Stimulated activated CD8-positive, alpha-beta memory T cell treated with anti-CD3 and anti-CD28 coated beads, Interleukin-4, amount 100 ng/mL, for 1 hour (primary cell): ENCODE measurements at places on chromosomes 16 and 17.
A peak's percentile ranks its signal among the peaks of the same experiment; 100 is the strongest.

DNA sequence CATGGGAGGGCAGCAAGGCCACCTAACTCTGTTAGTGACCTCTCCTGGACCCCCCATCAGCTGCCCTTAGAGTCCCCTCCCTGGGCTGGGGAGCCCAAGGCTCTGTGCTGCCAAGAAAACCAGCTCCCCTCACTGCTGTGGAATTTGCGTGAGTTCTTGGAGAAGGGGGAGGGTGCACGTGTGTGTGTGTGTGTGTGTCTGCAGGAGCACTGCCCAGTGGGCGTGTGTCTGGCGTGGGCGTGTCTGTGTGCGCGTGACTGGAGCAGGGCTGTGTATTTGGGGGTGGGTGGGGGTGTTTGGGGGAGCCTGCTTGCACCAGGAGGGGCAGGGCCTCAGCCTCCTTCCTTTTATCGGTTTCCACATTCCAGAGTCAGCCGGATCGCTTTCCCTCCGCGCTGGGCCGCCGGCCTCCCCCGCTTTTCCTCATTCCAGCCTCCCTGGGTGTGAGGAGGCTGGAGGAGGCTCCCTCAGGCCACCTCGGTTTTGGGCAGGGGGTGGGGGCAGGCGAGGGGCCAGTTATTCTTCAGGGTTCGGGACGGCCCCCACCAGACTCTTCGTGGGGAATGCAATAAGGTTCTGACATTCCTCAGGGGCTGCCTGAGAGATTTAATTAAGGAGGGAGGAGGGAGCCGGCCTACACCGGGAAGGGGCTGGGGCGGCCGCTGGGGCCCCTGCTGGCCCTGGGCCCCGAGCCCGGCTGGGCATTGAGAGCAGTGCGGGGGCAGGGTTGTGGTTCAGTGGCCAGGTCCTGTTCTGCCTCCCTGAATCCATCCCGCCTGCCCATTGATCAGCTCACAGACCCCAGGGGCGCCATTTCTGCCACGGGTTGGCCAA is 2.5 kb downstream of the VASN start:
- DNase-seq = no peak

DNA sequence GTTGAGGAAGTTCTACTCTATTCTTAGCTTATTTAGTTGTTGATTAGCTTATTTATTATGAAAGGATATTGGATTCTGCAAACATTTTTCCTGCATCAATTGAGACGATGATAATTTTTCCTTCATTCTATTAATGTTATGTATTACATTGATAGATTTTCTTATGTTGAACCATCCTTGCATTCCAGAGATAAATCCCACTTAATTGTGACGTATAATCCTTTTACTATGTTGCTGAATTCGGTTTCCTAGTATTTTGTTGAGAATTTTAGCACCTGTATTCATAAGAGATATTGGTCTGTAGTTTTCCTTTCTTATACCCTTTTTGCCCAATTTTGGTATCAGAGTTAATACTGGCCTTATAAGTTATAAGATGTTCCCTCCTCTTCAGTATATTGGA is 47.6 kb upstream of the BRD7 start:
- DNase-seq = no peak

DNA sequence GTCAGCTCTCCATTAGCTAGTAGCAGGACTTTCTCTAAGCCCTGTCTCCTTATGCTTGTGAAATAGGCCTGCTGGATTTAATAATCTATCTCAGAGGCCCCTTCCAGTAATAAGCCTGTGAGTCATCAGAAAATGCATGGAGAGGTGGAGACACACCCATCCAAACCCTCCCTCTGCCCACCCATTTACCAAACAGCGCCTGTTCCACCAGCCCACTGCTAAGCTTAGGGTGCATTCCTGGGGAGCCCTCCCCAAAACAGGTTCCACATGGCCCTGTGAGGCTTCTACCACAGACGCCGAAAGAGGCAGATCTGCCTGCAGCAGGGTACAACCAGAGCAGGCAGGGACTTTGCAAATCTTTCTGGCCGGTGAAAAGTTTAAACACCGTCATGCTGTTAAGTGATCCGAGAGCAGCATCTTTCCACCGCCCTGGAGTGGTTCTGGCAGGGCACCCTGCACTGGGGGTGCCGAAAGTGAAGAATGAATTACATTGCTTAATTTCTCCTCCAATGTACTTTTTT is 99.3 kb downstream of the GAS7 start:
- no peak for DNase-seq

DNA sequence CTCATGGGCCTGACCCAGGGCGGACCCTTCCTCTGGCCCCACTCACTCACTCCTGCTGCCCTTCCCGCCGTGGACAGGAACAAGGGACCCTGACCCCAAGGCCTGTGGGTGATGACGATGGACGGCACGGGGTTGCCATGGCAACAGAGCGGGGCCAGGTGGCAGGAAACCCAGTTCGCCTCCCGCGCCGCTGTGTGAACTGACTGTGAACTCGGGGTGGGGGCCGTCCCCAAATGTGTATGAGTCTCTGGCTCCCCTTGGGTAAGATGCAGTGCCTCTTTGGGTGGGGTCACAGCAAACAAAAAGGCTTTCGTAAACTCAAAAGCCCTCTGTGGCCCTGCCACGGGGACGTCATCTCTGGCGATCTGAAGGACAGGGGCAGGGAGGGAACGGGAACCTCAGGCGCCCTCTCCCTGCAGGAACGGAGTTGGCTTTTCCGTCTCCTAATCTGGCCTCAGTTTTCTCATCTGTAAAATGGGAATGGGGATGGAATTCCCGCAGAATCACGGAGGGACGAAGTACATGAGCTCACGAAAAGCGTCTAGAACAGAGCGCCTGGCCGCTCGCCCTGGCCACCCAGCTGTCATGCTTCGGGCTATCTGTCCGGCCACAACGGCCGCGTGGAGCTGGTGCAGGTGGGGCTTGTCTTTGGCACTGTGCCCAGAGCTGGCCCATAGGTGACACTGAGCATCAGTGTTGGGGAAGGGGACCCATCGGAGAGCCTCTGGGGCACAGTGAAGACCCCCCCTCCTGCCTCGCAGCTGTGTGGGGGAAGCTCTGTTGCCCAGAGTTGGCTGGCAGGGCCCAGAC is 44.9 kb upstream of the PABPN1L start:
- DNase-seq = no peak

DNA sequence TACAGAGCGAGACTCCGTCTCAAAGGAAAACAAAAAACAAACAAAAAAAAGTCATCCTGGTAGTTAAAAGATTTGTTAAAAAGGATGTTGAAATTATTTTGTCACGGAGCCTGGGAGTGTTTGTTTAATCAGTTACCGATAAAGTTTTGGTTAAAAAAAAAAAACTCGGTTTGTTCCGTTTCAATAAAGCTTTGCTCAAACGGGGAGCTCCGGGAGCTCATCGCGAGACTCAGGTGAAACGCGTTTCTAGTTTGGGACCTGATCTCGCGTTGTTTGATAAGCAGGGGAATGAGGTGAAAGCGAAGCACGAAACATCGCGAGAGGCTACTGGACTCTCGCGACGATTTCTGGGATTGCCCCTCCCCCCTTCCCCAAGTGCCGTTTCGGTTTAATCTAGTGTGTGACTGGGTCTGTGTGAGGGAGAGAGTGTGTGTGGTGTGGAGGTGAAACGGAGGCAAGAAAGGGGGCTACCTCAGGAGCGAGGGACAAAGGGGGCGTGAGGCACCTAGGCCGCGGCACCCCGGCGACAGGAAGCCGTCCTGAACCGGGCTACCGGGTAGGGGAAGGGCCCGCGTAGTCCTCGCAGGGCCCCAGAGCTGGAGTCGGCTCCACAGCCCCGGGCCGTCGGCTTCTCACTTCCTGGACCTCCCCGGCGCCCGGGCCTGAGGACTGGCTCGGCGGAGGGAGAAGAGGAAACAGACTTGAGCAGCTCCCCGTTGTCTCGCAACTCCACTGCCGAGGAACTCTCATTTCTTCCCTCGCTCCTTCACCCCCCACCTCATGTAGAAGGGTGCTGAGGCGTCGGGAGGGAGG is at the start of gene CDK12:
Gene CDK12 (plus strand): TSS at position 374 of the 813 bp plus-strand sequence. CDS start 586 bp downstream, outside the sequence.
- peak; percentile 71 for DNase-seq
